ENCODE measurements at places on chromosomes 13 and 19. TPM values are rescaled to one million over a fixed set of nuclear protein-coding genes. Genes with fewer than 3 reads are reported as not detected.

Gene TRPM4
- 8.7 TPM for polyA plus RNA-seq

Gene SELENOV
- not detected for polyA plus RNA-seq

Gene OXGR1
- 0.05 TPM for polyA plus RNA-seq

Gene ZNF180
- 3.5 TPM for polyA plus RNA-seq

Gene ZNF468
- 11.4 TPM for polyA plus RNA-seq

Gene NDUFB7
- 488 TPM for polyA plus RNA-seq

Gene PCCA
- 9.0 TPM for polyA plus RNA-seq

Gene VSTM2B
- polyA plus RNA-seq, result not detected

DNA sequence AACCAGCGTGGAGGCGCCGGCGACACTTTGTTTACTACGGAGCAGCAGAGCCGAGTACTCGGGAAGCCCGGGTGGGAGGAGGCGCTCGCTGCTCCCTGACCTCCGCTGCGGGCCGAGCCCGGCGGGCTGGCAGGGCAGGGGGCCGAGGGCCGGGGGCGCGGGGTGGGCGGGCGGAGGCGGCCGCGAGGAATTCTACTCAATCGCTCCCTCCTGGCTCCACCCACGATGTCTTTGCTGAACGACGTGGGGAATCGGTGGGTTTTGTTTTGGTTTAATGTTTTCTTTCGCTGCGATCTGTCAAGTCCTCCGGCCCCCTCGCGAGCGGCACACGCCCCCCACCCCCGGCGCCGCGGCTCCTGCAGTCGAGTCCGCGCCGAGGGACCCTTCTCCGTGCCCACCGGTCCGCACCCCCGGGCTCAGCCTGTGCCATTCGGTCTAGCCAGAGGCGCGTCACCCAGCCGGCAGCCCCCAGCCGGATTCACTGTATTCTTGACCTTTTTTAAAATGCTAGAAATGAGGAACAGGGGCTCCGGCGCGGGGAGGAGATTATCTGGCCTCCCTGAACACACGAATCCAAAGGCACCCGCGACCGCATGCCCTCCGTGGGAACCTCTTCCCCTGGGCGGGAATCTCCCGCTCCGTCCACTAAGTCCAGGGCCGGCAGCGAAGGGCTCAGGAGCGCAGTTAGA lies 636 bp upstream of the FOXO1 start:
- no peaks in the 10 kb centered on the region for H3K27me3 ChIP-seq
- H3K36me3 ChIP-seq, result no peaks in the 10 kb centered on the region
- peak overlapping the region; percentile 95 for H3K4me3 ChIP-seq
- DNase-seq, result peak; percentile 54

GRCh38 chr13:98014766-98015165 lies 61.3 kb downstream of the IPO5 start:
- no peak overlapping the region for H3K4me3 ChIP-seq
- no peaks in the 10 kb centered on the region for H3K27me3 ChIP-seq
- no peak for DNase-seq

DNA sequence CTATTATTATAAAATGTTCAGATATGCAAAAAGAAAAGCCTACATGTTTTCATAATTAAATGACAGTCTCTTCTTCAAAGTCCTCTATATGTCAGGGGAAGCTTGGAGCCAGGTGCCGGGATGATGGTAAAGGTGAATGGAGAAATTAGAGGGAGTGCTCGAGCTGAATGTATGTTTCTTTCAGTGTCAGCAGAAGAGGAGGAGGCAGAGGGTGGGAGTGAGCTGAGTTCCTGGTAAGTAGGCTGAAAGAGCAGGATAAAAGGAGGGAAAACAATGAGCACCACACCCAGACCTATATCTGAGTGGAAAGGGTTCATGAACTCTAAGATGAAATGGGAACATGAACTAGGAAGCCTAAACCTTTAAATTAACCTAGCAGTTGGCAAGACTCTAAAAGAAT lies 307.6 kb upstream of the NBEA start:
- H3K4me1 ChIP-seq, result no peaks in the 10 kb centered on the region
- no peak overlapping the region for H3K4me3 ChIP-seq
- H3K36me3 ChIP-seq, result no peaks in the 10 kb centered on the region
- H3K27ac ChIP-seq, result no peak overlapping the region

- H3K27ac ChIP-seq, result no peak overlapping the region
- no peaks in the 10 kb centered on the region for H3K36me3 ChIP-seq
- no peaks in the 10 kb centered on the region for H3K27me3 ChIP-seq
- no peak overlapping the region for H3K4me3 ChIP-seq
Observed at GRCh38 chr13:99288089-99288488, 19.1 kb downstream of the GPR183 start.

- no peak overlapping the region for H3K4me3 ChIP-seq
- H3K27me3 ChIP-seq, result no peaks in the 10 kb centered on the region
Observed at GRCh38 chr13:49464621-49465325, 20.7 kb downstream of the SETDB2 start.

- H3K36me3 ChIP-seq, result peaks cover 98% of the 10 kb centered on the region
- no peak overlapping the region for H3K4me3 ChIP-seq
- no peaks in the 10 kb centered on the region for H3K4me1 ChIP-seq
- DNase-seq, result no peak
Observed at GRCh38 chr13:77184455-77184854, 142.4 kb downstream of the MYCBP2 start.

- no peak for DNase-seq
- H3K36me3 ChIP-seq, result no peaks in the 10 kb centered on the region
Observed at GRCh38 chr13:67549331-67549730, 319.2 kb upstream of the PCDH9 start.

DNA sequence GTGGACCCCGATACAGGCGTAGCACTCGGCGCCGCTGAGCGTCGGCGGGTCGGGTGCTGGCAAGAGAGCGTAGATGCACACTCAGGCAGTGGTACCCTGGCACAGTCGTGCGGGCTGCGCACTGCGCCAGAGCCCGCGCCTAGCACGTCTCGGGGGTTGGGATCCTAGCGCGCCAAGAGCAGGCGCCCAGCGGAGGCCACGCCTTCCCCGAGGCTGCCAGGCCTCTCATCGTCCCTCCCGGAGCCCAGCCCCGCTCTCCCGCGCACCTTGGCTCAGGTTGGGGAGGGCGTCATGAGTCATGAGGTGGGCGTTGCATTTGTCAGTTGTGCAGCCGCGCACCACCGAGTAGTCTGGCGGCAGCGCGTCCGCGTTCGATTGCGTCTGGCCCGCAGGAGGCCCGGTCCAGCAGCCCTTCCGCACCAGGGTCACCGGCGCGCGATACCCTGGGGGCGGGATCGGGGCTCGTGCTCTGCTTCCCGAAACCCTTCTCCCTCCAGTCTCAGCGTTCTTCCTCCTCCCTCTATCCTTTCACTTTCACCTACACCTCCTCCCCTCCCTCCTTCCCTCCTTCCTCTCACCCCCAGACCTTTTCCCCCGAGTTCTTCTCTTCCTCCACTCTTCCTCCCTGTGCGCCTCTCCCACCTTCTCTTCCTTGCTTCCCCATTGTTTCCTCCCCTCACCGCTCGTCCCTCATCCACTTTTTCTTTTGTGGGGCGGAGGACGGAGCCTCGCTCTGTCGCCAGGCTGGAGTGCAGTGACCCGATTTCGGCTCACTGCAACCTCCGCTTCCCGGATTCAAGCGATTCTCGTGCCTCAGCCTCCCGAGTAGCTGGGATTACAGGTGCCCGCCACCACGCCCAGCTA lies 3.5 kb downstream of the LYPD5 start:
- H3K4me3 ChIP-seq, result peak overlapping the region; percentile 56
- H3K4me1 ChIP-seq, result no peaks in the 10 kb centered on the region
- no peaks in the 10 kb centered on the region for H3K27me3 ChIP-seq

- no peaks in the 10 kb centered on the region for H3K36me3 ChIP-seq
- H3K4me1 ChIP-seq, result no peaks in the 10 kb centered on the region
- no peaks in the 10 kb centered on the region for H3K27me3 ChIP-seq
- H3K27ac ChIP-seq, result no peak overlapping the region
- no peak overlapping the region for H3K4me3 ChIP-seq
- no peak for DNase-seq
Observed at GRCh38 chr13:18964942-18965341, 216.7 kb downstream of the TUBA3C start.

GRCh38 chr13:42272115-42272803 lies at the start of gene AKAP11:
TSS of gene AKAP11 (plus strand) at chr13:42272152. CDS start at chr13:42286349, 14,197 bp downstream.
- peaks cover 6% of the 10 kb centered on the region for H3K4me1 ChIP-seq
- no peaks in the 10 kb centered on the region for H3K27me3 ChIP-seq
- H3K36me3 ChIP-seq, result no peaks in the 10 kb centered on the region
- peak within 1 kb of the TSS; percentile 99 for H3K4me3 ChIP-seq

GRCh38 chr13:74825152-74825937 lies 656.6 kb downstream of the TBC1D4 start:
- no peak for DNase-seq
- no peaks in the 10 kb centered on the region for H3K27me3 ChIP-seq
- no peak overlapping the region for H3K27ac ChIP-seq
- H3K4me3 ChIP-seq, result no peak overlapping the region
- H3K36me3 ChIP-seq, result no peaks in the 10 kb centered on the region

DNA sequence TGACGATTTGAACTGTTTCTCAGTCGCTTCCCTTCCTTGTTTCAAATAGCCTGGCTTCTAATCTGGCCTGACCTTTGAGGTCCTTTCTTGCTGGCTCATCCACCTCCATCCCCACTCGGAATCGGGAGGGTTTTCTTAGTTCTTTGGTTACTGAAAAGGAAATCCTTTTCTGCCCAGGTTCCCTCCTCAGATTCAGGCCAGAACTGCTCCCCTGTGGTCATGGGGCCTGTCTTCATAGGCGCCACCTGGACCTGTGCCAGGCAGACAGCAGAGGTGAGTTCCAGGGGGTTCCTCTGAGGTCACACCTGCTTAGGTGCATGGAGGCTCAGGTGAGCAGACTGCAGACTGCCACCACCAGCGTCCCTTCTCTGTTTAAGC lies 62.4 kb downstream of the AKAP11 start:
- no peak for DNase-seq
- H3K4me1 ChIP-seq, result no peaks in the 10 kb centered on the region
- no peak overlapping the region for H3K27ac ChIP-seq
- H3K27me3 ChIP-seq, result no peaks in the 10 kb centered on the region

GRCh38 chr13:94112227-94112626 lies 367.3 kb downstream of the DCT start:
- no peak overlapping the region for H3K4me3 ChIP-seq
- no peaks in the 10 kb centered on the region for H3K36me3 ChIP-seq
- no peaks in the 10 kb centered on the region for H3K4me1 ChIP-seq
- H3K27ac ChIP-seq, result no peak overlapping the region
- no peaks in the 10 kb centered on the region for H3K27me3 ChIP-seq

GRCh38 chr13:40460116-40460515 lies 206.3 kb downstream of the FOXO1 start:
- no peak overlapping the region for H3K4me3 ChIP-seq
- no peak for DNase-seq
- H3K27ac ChIP-seq, result no peak overlapping the region
- no peaks in the 10 kb centered on the region for H3K27me3 ChIP-seq

- no peak overlapping the region for H3K4me3 ChIP-seq
- peaks cover 23% of the 10 kb centered on the region for H3K27me3 ChIP-seq
- H3K4me1 ChIP-seq, result no peaks in the 10 kb centered on the region
- H3K27ac ChIP-seq, result no peak overlapping the region
- no peak for DNase-seq
Observed at GRCh38 chr19:7883796-7884570, 4.3 kb upstream of the LRRC8E start.

DNA sequence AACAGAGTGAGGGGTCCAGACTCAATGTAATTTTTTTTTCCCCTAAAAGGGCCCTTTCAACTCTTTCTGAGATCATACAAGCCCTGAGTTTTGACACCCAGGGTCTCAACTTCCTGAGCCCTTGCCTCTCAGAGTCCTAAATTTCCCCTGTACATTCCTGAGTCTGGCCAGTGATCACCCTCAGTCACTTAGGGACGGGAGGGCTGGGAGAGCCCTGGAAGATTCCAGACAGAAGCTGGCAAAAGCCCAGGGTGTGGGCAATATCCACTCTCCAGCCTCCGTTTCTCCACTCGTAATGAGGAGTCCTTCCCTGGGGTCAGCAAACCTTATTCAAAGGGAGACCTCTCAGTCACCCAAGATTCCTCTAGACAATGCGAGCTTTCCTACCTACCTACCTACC lies 1.6 kb downstream of the PPP1R13L start:
- H3K4me3 ChIP-seq, result no peak overlapping the region
- no peak for DNase-seq
- no peaks in the 10 kb centered on the region for H3K36me3 ChIP-seq
- H3K4me1 ChIP-seq, result peaks cover 23% of the 10 kb centered on the region

DNA sequence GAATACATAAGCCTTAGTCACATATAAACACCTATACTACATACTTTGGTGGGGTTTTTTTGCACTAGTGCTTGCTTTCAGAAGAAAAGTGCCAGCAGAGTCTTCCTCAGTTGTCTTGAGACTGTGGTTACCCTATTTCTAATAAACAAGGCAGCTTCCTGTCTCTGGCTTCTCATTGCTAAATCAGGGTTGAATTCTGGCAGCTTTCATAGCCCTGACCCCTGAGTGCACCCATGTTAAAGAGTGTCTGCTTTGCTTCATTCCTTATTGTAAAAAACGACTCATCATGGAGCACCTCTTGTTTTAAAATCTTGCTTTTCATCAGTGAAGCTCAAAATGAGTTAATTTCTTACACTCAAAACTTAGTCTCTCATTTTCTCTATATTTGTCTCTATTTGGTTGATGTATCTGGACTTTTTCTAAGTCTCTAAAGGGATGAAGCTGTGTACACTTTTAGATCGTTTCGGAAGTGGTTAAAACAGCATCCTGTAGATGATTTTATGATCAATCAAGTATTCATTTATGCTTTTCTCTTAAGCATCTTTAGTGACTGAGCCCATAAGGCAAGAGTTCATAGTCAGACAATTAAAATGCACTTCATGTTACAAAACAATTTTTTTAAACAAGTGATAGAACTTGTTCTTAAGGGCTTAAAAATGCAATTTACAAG lies 72.1 kb downstream of the KLF12 start:
- H3K27me3 ChIP-seq, result no peaks in the 10 kb centered on the region
- no peaks in the 10 kb centered on the region for H3K36me3 ChIP-seq
- peak overlapping the region; percentile 53 for H3K4me3 ChIP-seq
- peaks cover 45% of the 10 kb centered on the region for H3K4me1 ChIP-seq
- DNase-seq, result no peak

DNA sequence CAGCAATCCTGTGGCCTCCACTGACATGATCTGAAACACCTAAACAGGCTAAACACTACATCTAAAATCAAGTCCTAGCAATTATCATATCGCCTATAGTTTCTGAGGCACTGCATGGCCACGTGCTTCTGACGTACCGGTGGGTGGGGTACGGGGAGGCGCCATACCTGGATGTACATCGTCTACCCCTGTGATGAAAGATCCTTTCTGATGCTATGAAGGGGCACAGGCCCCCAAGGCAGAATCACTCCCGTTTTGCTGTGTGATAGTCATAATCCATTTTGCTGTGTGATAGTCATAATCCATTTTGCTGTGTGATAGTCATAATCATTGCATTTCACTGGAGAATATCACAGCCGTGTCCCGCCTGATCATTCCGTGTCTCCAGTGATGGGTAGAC lies 118.7 kb upstream of the SOX1 start:
- no peaks in the 10 kb centered on the region for H3K27me3 ChIP-seq
- no peaks in the 10 kb centered on the region for H3K4me1 ChIP-seq
- no peak overlapping the region for H3K27ac ChIP-seq
- H3K4me3 ChIP-seq, result no peak overlapping the region
- no peaks in the 10 kb centered on the region for H3K36me3 ChIP-seq

- no peak for DNase-seq
- H3K4me3 ChIP-seq, result no peak overlapping the region
- H3K27ac ChIP-seq, result no peak overlapping the region
- H3K4me1 ChIP-seq, result no peaks in the 10 kb centered on the region
- H3K27me3 ChIP-seq, result peaks cover 5% of the 10 kb centered on the region
Observed at GRCh38 chr19:48698046-48698445, 2.3 kb downstream of the FUT2 start.

GRCh38 chr19:50516964-50517703 lies 3.4 kb upstream of the ASPDH start:
- DNase-seq, result no peak
- no peaks in the 10 kb centered on the region for H3K4me1 ChIP-seq
- H3K27me3 ChIP-seq, result peaks cover 3% of the 10 kb centered on the region

- peak overlapping the region; percentile 54 for H3K4me3 ChIP-seq
- H3K27me3 ChIP-seq, result no peaks in the 10 kb centered on the region
- no peaks in the 10 kb centered on the region for H3K36me3 ChIP-seq
- peak overlapping the region; percentile 100 for H3K27ac ChIP-seq
- peaks cover 49% of the 10 kb centered on the region for H3K4me1 ChIP-seq
Observed at GRCh38 chr19:3407556-3408516, 41.5 kb downstream of the NFIC start.
